Progenitor cell of endocrine pancreas (in vitro differentiated cells): ENCODE measurements at places on chromosomes 13 and 19.

DNA sequence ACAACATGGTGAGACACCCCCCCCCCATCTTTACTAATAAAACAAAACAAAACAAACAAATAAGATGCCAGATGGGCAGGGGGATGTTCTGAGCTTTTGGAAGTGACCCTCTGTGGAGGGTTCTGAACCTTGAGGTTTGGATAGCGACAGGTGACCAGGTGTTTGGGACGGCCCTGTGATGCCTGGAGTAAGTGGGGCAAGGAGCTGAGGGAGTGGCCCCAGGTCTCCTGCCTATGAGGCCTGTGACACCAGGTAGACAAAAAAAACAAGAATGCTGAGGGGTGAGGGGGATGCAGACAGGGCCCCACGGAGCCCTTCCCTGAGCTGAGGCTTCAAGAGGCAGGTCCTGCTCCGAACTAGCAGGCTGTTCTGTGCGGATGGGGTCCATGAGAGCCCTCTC, 9.2 kb downstream of the ADGRE2 start:
- no peak for DNase-seq

GRCh38 chr13:31764556-31764955, 25.2 kb downstream of the RXFP2 start:
- DNase-seq, result no peak

DNA sequence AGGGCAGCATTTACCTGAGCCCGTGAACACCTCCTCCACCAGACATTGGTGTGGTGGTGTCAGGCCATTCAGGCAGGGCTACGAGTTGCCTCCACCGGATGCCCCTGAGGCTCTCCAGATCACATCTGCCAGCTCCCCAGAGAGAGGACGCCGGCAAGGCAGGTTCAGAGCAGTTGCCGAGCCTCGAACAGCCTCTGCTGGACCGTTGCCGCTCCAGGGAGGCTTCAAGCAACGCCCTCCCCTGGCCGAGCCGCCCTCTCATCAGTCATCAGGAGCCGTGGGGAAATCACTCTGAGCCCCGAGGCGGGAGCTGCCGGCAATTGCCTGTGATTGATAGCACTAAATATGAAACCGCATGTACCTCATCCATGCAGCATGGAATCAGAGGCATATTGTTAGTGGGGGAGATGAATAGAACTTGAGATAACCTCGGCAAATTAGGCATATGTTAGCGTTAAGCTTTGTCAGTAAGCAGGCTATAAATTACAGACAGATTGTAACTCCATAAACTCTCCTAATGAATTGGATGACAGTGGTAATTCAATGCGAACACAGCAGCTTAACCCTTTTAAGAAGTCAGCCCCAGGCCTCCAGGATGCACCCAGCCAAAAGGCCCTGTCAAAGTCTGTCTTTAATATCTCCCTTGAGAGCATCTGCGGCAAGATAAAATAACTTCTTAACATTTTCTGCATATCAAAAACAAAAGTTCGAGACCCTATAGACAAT, 29.8 kb upstream of the SPACA7 start:
- no peak for DNase-seq

- DNase-seq, result no peak
Measured at GRCh38 chr19:47331931-47332547, at the start of gene C5AR2. Gene C5AR2, plus strand, starts transcription at chr19:47332175. Its CDS starts 8,625 bp downstream, at chr19:47340800.

DNA sequence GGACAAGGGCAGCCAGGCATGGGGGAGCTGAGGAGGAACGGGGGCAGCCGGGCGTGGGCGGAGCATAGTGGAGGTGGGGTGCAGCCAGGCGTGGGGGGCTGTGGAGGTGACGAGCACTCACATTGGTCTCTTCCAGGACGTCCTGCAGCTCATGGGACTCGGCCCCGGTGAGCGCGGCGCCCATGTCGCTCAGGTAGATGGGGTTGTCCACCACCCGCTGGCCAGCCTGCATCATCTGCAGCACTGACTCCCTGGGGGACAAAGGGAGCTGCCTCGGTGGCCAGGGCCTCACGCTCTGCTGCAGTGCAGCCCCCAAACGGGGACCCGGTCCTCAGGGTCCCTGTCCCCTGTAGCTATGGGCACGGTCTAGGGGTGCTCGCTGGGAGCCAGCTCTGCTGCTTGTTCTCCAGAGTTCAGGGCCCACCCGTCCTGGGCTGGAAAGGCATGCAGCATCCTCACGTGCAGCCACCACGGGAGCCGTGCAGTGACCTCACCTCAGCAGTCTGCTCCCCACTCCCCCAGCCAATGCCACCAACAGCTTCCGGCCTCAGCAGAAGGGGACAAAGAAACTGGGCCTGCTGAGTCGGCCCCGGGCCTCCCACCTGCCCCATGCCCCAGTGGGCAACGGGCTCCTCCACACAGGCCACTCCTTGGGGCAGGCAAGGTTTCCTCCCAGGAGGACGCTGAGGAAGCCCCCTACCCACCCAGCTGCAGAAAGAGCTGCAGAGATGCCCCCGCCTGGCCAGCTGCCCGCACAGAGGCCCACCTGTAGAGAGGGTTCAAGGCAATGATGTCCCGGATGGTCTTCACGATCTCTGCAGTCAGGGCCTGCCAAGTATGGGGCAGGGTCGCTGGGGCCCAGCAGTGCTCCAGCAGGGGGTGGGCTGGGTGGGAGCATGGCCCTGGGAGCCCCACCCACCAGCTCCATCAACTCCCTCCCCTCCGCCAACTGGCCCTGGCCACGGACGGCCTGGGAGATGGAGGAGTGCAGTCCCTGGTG, 12.1 kb downstream of the LONP1 start:
- DNase-seq, result no peak

- no peak for DNase-seq
Measured at GRCh38 chr19:18361646-18362045, 21.2 kb downstream of the PGPEP1 start.

- no peak for DNase-seq
Measured at GRCh38 chr13:36353001-36353400, 6.8 kb upstream of the SPART start.

DNA sequence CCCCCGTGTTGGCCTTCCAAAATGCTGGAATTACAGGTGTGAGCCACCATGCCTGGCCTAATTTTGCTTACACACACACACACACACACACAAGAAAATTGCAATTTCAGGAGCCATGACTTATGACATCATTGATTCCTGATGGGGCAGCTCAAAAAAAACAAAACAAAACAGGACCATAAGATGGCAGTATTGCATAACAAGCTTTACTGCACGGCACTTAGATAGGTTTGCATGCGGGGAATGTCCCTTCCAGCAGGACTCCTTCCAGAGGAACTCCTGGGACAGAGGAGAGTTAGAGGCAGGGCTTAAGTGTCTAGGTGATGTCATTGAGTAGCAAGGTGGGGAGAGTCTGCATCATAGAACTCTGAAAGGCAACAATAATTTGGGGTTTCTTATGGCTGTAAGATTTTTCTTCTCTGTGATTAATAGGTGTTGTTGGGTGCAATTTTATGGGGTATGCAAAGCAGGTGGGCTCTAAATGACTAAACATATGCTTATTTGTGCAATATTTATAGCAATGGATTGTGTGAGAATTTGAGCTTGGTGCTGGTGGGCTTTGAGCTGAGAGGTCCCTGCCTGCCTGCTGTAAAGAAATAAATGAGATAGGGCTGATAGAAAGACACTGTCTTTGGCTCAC, 9.0 kb upstream of the ACSBG2 start:
- no peak for DNase-seq

DNA sequence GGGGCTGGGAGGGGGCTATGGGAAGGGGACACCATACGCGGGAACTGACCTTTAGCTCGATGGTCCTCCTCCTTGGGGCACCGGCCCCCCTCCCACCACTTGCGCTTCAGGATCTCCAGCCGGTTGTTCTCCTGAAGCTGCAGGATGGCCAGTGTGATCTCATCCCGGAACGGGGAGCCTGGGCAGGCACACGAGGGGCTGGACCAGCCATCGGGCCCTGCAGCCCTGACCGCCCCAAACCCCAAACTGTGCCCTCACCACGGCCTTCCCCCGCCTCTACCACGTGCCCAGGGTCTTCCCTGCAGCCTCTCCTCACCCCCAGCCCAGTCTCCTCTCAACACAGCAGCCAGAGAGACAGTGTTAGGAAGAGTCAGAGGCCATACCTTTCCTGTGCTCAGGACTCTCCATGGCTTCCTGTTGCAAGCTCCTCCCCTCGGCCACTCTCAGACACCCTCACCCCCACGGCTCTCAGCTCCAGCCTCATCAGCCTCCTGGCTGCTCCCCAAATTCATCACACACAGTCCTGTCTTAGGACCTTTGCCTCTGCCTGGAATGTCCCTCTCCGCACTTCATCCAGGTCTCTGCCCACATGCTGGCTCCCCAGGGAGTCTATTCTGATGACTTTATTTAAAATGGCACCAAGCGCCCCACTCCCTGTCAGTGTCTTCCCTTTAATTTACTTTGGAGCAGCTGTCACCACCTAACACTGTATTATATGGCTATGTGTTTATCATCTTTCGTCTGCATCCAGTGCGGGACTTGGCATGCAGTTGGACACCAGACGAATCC, 9.7 kb upstream of the ATP1A3 start:
- DNase-seq, result no peak

DNA sequence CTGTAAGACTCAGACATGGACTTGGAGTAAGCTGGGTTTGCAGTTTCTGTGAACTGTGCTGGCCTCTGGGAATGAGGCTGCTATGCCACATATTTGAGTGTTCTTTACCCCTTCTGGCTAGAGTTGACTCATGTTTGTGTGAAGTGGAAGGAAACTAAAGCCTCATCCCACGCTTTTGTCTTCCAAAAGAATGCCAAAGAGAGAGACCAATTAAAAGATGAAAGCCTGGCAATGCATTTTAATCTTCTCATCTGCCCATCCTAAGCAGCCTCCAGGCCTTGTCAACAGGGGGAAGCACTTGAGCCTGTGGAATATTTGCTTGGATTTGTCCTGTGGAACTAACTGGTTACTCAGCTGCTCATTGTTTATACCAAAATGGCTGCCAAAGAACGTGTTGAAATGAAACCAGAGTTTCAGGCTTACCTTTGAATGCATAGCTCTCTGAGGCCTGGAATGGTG, 49.1 kb downstream of the LMO7 start:
- DNase-seq, result no peak

DNA sequence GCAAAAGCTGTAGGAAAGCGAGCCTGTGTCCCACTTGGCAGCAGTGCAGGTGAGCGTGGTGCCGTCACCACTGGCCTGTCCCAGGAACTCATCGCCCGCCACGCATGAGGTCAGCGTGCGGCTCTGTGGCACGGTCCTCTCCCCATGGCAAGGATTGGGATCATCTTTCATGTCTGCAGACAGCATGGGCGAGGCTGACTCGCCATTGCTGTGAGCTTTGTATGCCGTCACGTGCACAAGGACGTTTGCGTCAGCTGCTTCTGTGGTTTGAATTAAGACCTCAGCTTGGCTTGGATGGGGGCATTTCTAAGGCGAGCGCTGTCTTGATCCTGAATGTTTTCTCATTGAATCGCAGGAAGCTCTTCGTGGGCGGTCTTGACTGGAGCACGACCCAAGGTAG, 9.8 kb downstream of the DAZAP1 start:
- DNase-seq, result no peak

DNA sequence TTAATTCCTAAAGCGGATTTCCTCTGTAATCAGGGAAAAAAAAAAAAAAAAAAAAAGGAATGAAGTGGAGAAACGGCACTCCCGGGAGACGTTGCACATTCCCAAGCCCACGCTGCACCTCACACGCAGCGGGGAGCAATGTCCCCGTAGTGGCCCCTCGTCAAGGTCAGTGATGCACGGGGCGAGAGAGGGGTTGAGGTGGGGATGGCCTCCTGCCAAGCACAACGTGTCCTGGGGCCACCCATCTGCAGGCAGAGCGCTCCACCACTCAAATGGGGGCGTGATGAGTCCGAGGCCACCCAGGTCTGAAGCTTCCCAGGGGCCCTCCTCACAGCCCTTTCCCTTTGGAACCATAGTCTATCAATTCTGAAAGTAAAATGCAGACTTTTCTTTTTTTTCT, 15.1 kb downstream of the PLK5 start:
- DNase-seq, result no peak

DNA sequence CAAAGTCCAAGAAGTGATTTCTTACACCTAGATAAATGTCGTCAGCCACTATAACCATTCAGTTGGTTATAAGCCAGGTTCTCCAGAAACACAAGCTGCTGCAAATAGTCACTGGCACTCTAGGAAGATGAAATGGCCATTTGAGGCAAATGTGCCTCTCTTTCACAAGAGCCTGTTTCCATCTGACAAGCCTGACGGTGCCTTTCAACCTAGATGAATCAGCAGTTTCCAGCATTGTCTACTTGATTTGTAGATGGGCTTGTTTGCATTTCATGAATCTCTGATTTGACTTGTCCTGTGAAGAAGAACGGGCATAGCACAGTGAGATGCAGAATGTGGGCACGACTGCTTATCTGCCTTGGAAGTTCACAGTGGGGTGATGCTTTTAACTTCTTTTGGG, 327.2 kb downstream of the LMO7 start:
- DNase-seq, result no peak
